ENCODE measurements at places on chromosomes 7 and 10. TPM values are rescaled to one million over a fixed set of nuclear protein-coding genes. Genes with fewer than 3 reads are reported as not detected.

DNA sequence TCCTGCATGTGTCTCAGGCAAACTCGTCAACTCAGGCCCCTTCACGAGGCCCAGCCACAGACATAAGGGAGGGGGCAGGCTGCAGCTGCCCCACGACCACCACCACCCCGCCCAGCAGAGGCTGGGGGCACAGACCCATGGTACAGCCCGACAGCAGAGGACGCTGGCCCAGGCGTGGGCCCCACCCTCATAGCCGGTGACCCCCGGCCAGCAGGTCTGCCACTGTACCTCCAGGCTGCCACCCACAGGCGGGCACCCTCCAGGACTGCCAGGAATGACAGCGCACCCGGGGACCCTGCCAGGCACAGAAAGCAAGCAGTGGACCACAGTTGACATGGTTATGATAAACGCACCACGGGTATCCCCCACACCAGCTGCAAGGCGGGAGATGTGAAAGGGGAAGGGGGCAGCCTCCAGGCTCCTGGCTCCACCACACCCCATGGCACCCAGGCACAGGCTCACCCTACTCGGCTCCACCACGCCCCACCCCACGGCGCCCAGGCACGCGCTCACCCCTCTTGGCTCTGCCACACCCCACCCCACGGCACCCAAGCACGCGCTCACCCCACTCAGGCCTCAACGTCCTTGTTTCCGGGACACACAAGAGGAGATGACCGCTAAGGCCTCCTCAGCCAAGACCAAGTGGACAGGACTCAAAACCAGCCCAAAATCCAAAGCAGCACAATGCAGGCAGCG is 135.9 kb downstream of the MAD1L1 start:
- DNase-seq, result no peak

DNA sequence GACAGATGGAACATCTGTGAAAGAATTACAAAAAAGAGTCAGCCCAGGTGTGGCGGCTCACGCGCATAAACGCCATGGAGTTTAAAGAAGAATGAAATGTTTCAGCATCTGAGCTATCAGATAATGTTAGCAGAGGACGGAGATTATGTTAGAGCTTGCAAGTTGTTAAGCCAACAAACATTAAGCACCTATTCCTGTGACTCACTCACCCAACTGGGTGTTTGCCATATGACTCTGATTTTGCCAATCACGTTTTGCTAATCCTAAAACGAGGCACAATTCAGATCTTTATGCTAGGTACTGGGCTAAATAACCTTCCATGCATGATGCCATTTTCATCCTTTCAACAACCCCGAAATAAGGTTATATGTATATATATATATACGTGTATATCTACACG is 29.0 kb upstream of the CCNY start:
- DNase-seq, result no peak

The LEP gene
- total RNA-seq, result not detected

- peak; percentile 79 for DNase-seq
Observed at GRCh38 chr10:91298224-91298871, 77.9 kb downstream of the PCGF5 start.

- peak; percentile 75 for DNase-seq
Observed at GRCh38 chr10:13347043-13347499, 1.0 kb downstream of the SEPHS1 start.

GRCh38 chr7:90383861-90384260 is 19.4 kb upstream of the CLDN12 start:
- DNase-seq, result no peak

DNA sequence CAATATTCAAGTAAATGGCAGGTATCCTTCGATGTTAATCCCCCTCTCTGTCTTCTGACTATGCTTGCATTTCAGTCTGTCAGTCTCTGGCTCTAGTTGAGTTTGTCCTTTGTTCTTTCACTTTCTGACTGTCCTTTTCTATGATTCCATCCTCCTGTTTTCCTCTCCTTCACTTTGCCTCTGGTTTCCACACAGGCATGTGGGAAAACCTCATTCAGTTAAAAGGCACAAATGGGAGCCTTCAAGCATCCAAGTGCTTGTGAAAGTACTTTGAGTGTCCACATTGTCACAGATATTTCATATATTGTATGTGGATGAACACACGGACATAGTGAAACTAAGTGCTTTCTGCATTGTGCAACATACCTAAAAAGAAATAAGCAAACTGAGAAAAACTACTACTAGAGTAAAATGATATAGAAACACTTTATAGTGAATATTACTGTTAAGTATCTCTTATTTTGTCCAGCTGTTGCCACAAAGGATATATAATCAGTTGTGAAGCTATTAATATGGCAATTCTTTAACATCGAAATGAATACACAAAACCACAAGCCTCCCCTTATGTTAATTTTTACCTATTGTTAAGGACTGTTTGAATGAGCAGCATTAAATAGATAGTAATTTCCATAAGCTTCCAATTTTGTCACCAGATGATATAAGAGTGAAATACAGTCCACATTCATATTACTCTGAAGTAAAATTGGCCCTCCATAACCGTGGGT is 71.7 kb downstream of the NRBF2 start:
- DNase-seq, result no peak

GRCh38 chr7:12257582-12257981 is 46.5 kb downstream of the TMEM106B start:
- peak; percentile 48 for DNase-seq

GRCh38 chr7:54841772-54842697 is 83.0 kb upstream of the SEC61G start:
- DNase-seq, result peak; percentile 85

DNA sequence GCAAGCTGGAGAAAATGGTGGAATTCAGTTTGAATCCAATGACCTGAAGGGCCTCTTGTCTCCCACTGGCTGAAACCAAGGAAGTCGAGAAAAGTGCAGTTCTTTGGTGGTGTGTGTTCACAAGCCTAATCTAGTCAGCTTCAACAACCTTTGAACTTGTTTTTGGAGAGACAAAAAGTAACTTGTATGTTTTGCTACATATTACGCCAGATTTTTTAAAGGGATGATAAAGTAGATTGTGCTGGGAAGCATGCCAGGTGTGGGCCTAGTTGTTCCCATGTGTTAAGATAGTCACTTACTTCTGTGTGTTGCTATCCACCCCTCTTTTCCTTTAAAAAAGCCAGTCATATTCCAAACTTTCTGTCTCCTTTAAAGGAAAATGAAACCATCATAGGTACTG is 79.7 kb upstream of the FAM3C start:
- DNase-seq, result peak; percentile 22

GRCh38 chr7:73683788-73684693 is 644 bp downstream of the BUD23 start:
- peak; percentile 34 for DNase-seq
